ENCODE measurements at places on chromosomes 7 and 10. TPM values are rescaled to one million over a fixed set of nuclear protein-coding genes. Genes with fewer than 3 reads are reported as not detected.

Gene CRCP
- total RNA-seq, result 60.5 TPM

Gene CALHM1
- total RNA-seq, result 0.93 TPM

Gene RPA3
- 57.4 TPM for total RNA-seq

Gene SNX8
- 44.3 TPM for total RNA-seq

Gene PFKP
- 120 TPM for total RNA-seq

Gene CRTAC1
- total RNA-seq, result 1.2 TPM

Gene SFRP5
- 5.1 TPM for total RNA-seq

Gene PILRA
- 0.38 TPM for total RNA-seq

- DNase-seq, result no peak
These were observed 51.2 kb downstream of the GTF2I start for GRCh38 chr7:74708569-74709275.

GRCh38 chr7:148385009-148385682 lies 205.4 kb upstream of the C7orf33 start:
- peak; percentile 8 for DNase-seq

GRCh38 chr10:33037726-33038125 lies 79.7 kb upstream of the ITGB1 start:
- DNase-seq, result no peak

- DNase-seq, result no peak
These were observed 69.8 kb upstream of the PIK3CG start for GRCh38 chr7:106795084-106795876.

GRCh38 chr10:15387021-15387420 lies 15.9 kb upstream of the FAM171A1 start:
- no peak for DNase-seq

- no peak for DNase-seq
These were observed 308.2 kb upstream of the GLI3 start for GRCh38 chr7:42545049-42545724.

DNA sequence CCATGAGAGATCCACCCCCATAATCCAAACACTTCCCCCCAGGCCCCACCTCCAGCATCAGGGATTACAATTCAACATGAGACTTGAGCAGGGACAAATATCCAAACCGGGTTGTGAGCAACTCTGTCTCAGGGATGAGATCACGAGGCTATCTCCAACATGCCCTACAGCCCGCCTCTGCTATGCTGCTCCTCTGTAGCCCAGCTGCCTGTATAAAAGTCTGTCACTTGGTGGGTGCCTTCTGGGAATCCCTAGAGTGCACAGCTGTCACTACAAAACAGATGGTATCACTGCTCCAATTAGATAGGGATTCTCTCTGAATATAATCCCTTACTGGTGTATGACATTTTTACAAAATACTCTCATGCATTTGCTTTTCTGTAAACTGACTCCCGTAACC lies 114.9 kb upstream of the NANOS1 start:
- no peak for DNase-seq

DNA sequence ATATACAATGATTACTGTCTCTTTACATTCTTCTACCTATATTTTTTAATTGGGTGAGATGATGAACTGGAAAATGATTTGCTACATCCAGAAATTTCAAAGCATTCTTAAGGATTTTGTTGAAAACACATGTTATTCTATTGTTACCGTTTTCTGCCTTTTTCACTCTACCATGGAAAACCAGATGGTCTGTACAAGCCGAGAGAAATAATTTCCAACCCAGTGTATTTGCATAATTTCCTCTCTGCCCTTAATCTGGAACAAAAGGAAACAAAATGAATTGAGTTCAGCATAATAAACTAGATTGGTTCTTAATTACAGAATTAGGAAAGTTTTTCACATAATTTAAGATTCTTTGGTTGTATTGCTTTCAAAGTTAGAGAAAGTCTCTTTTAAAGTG lies 211.2 kb downstream of the CACNB2 start:
- DNase-seq, result no peak

GRCh38 chr10:12681252-12681651 lies 320.3 kb downstream of the CCDC3 start:
- no peak for DNase-seq

DNA sequence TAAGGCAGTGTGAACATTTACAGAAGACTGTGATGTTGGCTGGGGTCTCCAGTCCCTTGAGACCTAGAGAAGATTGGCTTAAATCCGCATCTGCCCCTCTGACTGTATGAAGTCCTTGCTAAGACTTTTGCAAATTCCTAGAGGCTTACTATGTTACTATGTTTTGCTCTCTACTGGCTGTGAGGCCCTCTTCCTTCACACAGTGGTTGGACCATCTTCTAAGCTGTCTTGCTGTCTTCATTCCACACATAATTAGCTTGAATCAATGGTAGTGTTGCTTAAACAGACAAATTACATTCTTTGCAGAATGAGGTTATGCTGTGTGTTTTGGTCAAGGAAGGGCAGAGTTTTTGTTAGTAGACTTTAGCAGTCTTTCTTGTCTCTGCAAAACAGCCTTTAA lies 658.0 kb downstream of the TYW1 start:
- no peak for DNase-seq

DNA sequence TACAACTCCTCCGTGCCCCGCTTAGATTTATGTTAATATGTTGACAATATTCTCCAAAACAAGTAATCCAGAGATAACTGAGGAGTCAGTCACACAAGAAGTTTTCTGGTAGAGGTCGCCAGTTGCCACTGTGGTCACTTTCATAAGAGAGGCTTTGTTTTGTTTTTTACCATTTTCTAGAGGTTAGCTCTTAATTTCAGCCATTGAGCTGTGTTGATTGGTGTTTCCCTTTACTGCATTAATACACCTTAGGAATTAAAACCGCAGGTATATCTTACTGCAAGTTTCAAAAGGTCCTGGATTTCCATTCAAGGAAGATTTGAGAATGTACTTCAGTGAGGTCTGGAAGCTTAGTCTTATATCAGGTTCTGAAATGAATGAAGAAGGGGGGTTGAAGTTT lies 3.5 kb downstream of the BMI1 start:
- no peak for DNase-seq

DNA sequence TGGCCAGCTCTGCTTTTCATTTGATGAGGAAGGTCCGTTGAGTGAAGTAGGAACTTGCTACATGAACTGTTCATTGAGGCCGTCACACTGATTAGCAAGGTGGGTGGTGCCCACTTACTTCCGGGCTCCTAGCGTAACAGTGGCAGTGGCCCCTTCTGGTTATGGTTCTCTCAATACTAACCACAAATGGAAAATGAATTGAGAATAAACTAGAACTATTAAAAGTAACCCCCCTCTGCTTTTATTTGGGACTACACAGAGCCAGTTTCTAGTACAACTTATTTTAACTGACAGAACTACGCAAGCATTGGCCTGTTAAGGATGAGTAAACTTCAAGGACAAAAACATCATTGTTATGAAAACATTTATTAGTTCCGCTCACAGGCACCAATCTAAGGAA lies 519.1 kb downstream of the INHBA start:
- DNase-seq, result no peak

DNA sequence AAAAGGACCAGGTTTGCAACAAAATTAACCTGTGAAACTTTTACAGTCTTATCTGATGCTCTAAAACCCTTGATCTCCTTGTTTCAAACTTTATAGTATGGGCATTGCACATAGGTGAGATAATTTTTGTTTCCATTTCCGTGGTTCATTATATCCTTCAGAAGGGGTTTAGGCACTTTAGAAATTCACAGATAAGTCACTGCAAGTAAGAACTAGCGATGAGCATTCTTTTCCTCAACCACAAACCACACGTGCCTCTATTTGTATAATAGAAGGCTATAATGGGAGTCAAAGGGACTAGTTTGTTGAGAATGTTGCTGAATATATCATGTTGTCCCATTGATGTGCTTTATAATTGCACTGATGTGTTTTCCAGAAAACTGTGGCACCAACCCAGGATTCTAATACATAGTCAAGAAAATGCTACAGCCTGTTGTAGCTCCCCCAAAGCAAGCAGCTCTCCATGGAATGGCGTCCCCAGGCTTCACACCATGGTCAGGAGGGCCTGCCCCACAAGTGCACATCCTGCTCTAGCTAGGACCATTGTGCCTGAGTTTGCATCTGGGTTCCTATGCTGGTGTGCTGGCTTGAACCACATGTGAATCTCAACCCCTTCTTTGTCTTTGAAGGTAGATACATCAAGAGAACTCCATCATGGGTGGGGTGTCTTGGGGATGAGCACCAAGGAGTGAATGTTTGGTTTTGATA lies 14.0 kb upstream of the ATXN7L1 start:
- DNase-seq, result no peak

GRCh38 chr10:77578583-77579227 lies 58.9 kb downstream of the KCNMA1 start:
- no peak for DNase-seq

- DNase-seq, result peak; percentile 76
These were observed 778 bp upstream of the TRIM8 start for GRCh38 chr10:102643336-102644065.

GRCh38 chr7:128059143-128059988 lies 28.1 kb upstream of the LRRC4 start:
- DNase-seq, result peak; percentile 24

GRCh38 chr10:36170943-36171501 lies 528.9 kb upstream of the FZD8 start:
- DNase-seq, result no peak

DNA sequence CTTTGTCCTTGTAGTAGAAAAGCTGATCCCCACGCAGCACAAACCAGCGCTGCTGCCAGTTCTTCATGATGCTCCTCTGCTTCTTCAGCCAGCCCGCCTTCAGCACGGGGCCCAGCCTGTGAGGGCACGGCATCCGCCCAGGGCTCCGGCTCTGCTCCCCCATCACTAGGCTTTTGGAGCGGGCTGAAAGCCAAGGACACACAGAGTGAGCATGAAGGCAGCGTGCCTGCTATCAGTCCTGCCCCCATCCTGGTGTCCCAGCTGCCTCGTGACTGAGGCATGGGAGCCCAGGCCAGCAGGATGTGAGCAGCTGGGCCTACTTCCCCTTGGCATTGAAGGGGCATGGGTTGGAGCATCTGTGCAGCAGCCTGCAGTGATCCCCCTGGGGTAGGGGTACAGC lies 21.9 kb downstream of the ARHGAP22 start:
- DNase-seq, result no peak

DNA sequence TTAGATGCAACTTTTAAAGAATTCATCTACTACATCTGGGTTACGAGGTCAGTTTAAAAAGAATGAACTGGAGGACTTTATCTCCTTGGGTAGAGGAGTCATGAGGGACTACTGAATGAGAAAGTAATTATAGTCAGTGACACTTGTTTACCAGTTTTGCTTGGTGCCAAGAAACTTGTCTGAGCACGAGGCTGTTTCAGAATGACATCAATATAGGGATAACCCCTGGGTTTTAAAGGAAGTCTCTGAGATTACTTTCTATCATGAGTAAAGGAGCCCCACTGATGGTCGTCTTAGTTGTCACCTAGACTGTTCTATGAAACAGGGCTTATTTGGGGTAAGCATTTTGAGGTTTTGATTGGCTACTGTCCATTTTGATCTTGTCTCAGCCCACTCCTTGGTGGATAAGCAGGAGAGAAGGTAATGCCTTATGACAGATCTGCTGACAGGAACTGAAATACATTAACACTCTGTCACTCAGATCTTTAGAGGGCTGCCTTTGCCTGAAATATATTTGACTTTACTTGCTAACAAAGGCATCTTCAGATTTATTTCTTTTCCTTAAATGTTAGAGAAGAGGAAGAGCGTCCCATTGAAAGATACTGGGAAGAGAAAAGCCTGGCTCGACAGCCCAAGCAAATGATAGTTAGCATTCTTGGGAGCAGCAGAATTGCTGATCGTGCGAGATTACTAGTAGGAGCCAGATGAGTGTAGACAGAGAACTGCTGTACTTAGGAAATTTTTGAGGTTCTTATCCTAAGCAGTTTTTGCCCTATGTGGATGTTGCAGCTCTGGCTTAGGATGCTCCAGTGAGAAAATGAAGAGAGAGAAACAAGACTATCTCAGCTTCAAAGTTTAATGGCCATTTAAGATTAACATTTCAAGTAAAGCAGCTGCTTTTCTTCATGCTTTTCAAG lies 299.2 kb upstream of the LRGUK start:
- DNase-seq, result no peak

GRCh38 chr7:50645186-50645585 lies 80.0 kb upstream of the DDC start:
- no peak for DNase-seq

- DNase-seq, result no peak
These were observed 745.8 kb upstream of the LRRTM3 start for GRCh38 chr10:66180021-66180420.

DNA sequence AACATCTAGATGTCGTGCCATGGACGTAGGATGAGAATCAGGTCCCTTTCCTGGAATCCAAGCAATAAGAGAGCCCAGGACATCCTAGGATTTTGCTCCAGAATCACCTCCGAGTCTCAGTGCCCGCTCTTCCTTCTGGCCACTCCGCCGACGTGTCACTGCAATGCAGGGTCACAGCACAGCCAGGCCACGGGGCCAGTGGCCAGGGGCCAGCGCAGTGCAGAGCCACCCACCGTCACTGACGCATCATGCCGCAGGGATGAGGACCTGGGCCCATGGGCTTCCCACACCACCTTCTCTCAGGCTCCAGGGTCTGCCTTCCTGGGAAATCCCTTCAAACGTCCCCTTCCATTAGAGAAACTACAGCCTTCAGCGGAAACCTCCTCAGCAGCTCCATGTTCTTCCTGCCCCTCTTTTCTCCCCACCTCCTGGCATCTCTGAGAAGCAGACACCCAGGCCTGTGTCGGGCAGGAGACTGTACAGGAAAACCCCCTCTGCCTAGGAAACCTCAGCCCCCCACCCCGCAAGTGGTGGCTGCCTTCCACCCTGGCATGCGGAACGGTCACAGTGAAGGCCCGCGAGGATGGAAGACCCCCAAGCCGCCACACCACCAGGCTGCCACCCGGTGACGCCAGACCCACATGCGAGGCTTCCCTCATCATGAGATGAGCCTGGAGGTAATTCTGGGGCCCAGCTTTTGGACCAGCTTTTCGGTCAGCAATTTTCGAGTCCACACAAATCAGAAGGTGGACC lies 32.1 kb downstream of the STK32C start:
- no peak for DNase-seq

- DNase-seq, result no peak
These were observed 8.1 kb downstream of the GDF2 start for GRCh38 chr10:47330366-47330765.

DNA sequence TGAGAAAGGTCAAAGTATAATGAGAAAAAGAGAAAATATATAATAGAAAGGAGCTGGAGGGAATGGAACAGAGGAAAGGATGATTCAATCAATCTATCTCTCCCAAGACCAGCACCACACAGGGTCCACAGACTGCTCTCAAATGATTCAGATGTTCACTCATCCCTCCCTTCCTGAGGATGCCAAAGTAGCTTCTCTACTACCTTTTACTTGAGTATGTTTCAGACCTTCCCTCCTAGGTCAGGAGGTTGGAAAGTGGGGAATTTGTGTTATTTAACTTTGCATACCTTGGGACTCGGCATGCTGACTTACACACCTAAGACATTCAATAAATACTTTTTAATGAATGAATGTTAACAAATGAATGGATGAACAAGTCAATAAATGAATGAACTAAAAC lies 30.6 kb downstream of the CPVL start:
- no peak for DNase-seq

GRCh38 chr10:82827901-82828300 lies 952.9 kb downstream of the NRG3 start:
- no peak for DNase-seq

- peak; percentile 42 for DNase-seq
These were observed 218.6 kb downstream of the THSD7A start for GRCh38 chr7:11613292-11613930.

- DNase-seq, result peak; percentile 87
These were observed 8.1 kb downstream of the PDE1C start for GRCh38 chr7:32062150-32062549.

GRCh38 chr10:86218160-86218559 lies 148.4 kb downstream of the GRID1 start:
- DNase-seq, result no peak
